ENCODE measurements at places on chromosomes 3 and 15.
A peak's percentile ranks its signal among the peaks of the same experiment; 100 is the strongest.

GRCh38 chr3:191135175-191135574, 63.9 kb upstream of the OSTN start:
- DNase-seq: no peak

DNA sequence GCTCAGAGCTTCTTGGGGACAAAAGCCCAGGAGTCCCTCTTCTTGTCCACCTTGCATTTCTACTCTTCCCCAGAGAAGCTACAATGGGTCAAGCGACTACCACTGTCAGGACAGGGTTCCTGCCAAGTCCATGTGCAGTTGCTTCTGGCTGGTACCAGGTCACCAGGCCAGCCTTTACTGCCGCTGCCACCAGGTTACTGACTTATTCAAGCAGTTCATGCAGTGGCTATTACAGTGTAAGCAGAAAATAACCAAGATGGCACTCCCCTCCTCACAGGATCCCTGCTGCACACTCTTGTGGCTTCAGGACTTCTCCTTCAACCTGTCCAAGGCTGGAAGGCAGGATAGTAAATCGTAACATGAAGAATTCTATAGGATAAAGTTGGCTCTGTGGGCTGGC, 42.1 kb downstream of the CTDSPL start:
- DNase-seq: no peak

DNA sequence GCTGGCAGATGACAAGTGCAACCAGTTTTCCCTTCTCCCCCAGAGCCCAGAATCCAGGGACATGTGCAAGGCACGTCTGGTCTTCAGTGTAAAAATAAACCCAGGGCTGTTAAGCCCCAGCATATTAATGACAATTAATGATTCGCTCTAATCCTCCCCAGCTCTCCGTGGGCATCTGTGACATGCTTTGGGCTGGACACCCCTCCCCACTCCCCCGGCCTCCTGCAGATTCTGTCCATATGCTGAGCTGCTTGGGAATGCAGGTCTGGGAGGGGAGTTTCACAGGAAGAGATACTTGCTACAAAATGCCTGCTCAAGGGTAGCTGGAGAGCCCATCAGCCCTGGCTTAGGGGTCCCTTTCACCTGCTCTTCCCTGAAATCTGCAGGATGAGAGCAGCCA, 43.0 kb upstream of the NTRK3 start:
- DNase-seq: no peak

DNA sequence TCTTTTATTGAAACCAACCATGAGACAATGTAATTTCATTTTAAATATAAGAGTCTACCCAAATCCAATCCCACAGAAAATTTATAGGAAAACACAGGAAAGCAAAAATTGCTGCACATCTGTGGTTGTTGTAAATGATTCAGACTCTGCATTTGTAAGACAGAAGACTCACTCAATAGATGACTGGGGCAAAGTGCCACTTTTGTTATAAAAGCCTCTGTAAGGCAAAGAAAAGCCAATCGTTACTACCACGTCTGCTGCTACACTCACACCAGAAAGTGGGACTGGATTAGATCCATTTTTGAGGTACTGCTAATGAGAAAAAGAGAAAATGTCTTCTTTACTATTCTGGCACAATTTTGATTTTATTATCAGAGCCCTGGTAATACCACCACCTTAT, 74.9 kb downstream of the SEMA6D start:
- DNase-seq: no peak

DNA sequence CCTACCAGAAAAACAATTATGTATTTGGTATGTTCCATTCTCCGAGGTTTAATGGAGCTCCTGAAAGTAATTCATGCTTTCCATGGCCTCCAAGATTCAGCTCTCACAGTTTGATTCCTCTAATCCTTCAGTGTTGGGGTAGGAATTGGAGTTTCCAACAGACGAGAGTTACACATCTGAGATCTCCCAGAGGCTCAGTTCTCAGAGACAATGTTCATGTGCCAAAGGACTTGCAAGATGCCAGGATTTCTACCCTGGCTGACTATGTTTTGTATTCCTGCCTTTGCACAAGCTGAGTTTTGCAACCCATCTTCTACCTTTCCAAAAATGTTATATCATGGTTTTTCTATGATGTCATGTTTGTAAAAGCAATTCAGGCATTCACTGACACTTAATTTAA, 322.9 kb downstream of the ERC2 start:
- DNase-seq: no peak

DNA sequence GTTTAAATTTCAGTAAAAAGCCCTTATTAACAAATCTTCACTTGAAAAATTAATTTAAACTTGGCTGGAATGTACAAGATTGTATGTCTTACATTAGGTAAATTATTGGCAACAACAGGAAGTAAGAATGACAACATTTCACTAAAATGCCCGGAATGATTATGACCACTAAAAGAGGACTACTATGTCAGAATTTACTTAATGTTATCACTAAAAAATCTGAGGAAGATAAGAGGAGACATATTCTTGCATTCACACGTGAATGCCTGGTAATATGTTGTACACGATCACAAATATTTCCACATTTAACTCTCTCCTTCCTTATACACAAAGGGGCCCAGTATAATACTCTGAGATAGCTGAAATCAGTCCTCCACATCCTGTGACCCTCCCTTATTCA, 29.7 kb downstream of the VGLL3 start:
- no peak for DNase-seq

GRCh38 chr15:38531509-38531908, 33.1 kb downstream of the RASGRP1 start:
- no peak for DNase-seq

- no peak for DNase-seq
Measured at GRCh38 chr15:46646490-46646889, 1011.7 kb downstream of the SQOR start.

DNA sequence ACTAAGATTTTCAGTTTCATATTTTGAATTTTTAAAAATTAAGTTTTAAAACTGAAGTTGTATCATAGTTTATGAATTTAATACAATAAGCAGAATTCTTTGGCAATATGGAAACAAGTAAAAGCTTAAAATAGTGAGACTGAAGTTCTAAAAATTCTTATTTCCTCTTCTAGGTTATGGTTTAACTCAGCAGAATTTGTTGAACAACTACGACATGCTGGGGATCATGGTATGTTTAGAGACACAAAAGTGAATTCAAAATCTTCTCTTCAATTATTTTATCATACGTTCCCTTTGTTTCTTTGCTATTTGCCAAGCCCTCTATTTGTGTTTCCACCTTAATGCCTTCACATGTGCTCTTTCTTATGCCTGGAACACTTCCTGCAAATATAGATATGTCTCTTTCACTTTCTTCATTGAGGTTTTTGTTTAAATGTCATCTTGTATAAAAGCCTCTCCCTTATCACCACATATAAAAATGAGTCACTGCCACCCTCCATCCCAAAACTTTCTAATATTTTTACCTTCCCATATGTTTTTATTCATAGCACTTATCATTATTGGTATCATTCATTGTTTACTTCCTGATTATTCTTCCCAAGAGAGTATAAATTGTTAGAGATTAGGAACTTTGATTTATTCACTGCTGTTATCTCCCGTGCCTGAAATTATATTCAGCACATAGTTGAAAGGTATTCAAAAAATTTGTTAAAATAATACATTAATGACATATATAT, 6.4 kb downstream of the SUCNR1 start:
- DNase-seq: no peak

- DNase-seq: no peak
Measured at GRCh38 chr3:48990636-48991469, 812 bp downstream of the P4HTM start.

- DNase-seq: no peak
Measured at GRCh38 chr15:80932989-80933388, 56.6 kb downstream of the MESD start.

- no peak for DNase-seq
Measured at GRCh38 chr3:158102242-158103080, 3.8 kb downstream of the SHOX2 start.

GRCh38 chr3:110478377-110479054, 593.1 kb upstream of the NECTIN3 start:
- DNase-seq: no peak

DNA sequence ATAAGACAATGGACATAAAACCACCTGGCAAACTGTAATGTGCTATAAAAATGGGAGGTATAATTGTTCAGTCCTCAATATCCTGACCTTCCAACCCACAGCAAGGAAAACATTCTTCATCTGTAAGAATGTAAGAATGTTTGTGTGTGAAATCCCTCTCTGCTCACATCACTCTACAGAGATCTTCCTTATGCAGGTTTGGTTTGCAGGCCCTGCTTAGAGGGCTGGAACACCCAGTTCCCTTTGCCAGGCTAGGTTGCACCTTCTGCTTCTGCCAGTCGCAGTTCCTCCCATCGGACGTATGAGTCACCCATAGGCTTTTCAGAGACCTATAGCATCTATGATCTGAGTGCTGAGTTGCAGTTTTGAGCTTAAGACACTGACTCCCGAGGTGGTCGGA, 24.1 kb upstream of the MINAR1 start:
- DNase-seq: no peak

DNA sequence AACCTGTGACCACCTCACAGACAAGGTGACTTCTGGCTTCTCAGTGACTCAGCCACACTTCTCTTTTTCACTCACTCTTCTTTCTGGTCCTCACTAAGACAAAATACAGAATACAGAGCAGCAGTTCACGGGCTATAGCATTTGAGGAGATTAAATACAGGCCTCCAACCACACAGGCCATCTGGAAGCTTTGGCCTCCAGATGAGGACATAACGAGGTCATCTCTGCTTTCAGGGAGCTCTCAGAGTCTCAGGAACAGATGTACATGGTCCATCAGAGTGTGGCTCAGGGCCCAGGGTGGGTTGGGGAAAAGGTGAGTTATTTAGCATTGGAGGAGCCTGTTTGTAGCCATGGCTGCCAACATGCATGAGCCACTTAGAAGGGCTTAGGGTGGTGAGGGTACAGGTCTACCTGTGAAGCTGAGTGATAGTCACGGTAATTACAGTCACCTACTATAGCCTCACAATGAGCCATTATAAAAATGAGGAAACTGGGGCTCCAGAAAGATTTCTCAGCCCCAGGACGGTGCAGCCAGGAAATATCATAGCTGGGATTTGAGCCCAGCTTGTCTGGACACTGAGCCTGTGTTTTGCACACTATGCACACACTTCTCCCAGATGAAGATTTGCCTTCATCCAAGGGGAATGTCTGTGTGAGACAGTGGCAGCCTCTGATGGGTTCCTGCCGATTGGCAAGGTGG, 159.8 kb upstream of the CTDSPL start:
- DNase-seq: no peak

- no peak for DNase-seq
Measured at GRCh38 chr3:78642226-78643035, 1125.4 kb downstream of the ROBO1 start.

GRCh38 chr15:68038246-68038645, 15.9 kb upstream of the PIAS1 start:
- no peak for DNase-seq

DNA sequence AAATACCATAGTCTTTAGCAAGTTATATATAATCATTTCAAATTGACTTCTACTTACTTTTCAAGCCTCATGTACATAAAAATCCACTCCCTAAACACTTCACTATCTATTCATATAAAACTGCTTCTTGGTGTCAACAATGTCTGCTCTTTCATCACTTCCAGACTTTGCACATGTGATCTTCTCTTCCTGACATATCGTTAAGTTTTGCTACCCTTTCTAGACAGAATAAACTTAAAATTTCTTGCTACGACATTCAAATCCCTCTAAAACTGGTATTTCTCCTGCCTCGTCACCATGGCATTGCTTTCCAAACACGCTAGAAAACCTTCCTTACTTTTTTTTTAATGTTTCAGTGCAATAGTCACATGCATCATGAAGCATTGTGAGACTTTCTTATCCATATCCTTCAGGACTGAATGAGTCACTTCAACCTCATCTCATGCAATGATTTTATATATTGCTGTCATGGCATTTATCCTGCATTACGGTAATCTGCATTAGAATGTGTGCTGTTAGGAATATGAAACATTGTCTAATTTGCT, 122.8 kb downstream of the GMNC start:
- DNase-seq: no peak

- DNase-seq: no peak
Measured at GRCh38 chr3:72307438-72308115, 522.6 kb upstream of the PROK2 start.

- DNase-seq: peak; percentile 25
Measured at GRCh38 chr3:187802928-187803259, 57.6 kb upstream of the BCL6 start.

DNA sequence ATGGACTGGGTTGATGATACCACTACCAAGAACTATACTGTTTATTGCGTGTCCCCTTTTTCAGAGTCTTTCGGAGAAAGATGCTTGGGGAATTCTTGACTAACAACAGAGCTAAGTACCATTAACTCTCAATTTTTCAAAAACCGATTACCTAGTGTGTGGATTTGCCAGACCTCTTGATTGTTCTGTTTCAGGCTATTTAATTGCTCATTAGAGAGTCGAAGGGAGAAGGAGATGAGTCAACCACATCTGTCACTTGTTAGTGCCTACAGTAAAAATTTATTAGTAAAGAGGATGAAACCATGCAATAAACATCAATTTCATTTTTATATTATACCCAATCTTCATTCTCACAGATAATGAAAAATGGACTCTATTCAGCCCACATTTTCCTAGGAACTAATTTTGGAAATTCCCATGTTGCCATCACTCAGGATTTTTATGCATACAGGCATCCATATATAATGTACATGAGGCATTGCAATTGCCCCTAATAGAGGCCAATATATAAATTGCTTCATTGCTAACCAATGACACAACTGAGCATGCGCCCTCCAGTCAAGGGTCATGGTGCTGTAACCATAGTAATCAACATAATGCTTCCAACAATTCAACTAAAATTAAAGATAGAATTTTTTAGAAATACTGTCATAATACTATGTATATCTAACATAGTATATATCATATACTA, 541.7 kb downstream of the TBL1XR1 start:
- DNase-seq: no peak

GRCh38 chr3:69433121-69433968, 47.5 kb upstream of the FRMD4B start:
- no peak for DNase-seq

GRCh38 chr3:104180906-104181305, 1185.8 kb upstream of the ALCAM start:
- no peak for DNase-seq

DNA sequence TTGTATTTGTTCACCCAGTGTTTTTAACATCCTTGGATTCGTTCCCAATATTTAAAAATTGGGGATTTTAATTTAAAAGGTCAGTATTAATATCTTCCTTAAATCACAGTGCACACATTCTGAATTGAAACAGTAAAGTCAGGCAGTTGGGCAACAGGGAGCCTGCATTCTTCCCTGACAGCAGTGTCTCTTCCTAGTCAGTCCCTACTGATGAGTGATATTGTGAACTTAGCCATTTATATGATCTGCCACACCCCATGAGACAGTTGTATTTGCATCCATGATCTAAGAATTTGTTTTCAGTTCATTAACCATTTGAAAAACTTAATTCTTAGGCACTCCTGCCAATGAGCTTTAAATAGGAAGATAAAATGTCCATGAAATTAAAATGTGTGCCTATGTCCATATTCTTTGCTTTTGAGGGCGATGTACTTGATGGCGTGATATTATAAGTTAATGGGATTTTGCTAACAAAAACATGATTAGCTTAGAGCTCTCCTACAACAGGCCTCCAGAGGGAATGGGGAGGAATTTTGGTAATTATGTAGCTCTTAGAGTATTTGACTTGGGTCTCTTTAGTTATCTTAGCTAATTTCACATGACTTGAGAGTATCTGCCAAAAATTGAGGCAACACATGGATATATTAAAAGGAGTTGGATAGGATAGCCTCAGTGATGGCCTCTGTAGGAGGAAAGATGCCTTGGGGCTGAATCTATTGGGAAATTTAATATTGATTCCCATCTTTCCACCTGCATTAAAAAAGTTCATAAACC, 219.3 kb downstream of the PTPRG start:
- no peak for DNase-seq
